Caudate nucleus (tissue), 63 donors: ENCODE measurements at places on chromosomes 6 and 20.

DNA sequence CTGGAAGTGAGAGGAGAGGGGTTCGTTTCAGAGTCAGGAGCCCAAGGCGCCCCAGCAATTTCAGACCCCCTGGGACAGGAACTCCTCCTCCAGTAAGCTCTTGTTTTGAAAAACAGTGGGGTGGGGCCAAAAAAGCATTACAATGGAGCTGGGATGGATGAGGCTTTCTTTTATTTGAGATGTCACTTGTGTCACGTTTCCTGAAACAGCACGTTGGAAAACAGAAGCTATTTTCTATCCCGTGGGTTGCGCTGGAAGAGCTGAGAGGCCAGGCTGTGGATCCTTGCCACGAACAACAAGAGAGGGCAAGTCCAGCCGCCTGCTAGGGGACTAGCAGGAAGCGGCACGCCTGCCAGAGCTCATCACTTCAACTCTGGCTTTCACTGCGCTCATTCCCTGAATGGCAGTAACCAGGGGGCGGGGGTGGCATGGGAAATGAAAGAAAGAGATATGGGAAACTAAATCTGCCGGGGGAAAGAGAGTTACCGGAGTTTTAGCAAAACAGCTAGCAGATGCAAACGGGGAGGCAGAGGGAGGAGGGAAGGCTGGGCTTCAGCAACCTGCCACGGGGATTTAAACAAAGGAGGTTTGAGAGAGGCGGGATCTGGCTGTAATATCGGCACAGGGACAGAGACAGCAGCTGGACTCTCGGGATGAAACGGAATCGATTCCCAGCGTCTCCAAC is 34.6 kb downstream of the GCNT2 start:
- peak; percentile 6 for DNase-seq

DNA sequence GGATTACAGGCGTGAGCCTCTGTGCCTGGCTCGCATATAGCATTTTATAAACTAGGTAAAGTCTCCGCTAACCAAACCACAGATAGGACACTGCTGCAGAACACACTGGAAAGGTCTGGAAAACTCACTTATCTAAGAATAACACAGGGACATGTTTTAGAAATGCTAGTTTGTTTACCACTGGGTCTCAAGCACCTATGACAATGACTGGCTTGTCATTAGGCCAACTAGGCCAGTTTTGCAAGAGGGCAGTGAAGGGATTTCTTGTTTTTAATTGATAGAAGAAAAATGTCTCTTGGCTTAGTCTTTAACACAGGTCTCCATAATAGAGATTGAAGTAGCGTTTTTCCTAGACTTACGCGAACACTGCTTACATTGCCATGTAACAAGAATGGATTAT is 201.4 kb downstream of the TMEM242 start:
- DNase-seq: no peak

GRCh38 chr6:162721404-162721687 is 6.2 kb downstream of the PRKN start:
- DNase-seq: no peak

- DNase-seq: no peak
Measured at GRCh38 chr20:20211988-20212518, 155.9 kb upstream of the INSM1 start.

- DNase-seq: no peak
Measured at GRCh38 chr6:24387818-24388217, 14.9 kb upstream of the MRS2 start.
